Activated naive CD4-positive, alpha-beta T cell treated with anti-CD3 and anti-CD28 coated beads, Interleukin-2, amount 10 ng/mL, durations not matched to agents 7 days and 5 days (primary cell): ENCODE measurements at places on chromosomes 3 and 15.

DNA sequence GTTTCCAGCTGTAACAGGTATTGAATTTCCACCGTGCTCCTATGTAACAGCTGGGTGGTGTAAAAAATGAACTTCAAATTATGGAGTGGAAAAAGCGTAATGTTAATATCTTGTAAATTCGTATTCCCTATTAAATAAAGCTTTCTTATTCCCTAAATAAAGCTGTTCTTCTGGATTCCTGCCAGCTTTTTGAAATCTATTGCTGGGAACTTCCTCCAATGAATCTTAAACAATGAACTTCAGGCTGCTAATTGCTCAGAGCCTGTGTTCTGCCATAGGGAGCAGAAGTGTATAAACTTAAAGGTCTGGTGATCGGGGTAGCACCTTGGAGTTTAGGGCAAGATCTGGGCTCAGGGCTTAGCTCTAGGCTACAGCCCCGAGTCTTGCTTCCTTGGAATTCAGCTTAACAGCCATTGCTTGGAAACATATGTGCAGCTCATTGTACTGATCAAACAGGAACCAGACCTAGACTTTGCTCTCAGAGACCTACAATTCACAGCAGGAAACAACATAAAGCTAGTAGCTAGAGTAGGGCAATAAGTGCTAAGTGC is 1.4 kb downstream of the ARL14 start:
- no peak for DNase-seq

- no peak for DNase-seq
Measured at GRCh38 chr3:99645277-99646106, 7.1 kb downstream of the COL8A1 start.

- DNase-seq, result no peak
Measured at GRCh38 chr3:30085486-30085885, 520.9 kb upstream of the TGFBR2 start.

- no peak for DNase-seq
Measured at GRCh38 chr15:63243776-63244175, 33.6 kb upstream of the APH1B start.

GRCh38 chr15:98840053-98840452 is 167.5 kb downstream of the PGPEP1L start:
- DNase-seq, result no peak

DNA sequence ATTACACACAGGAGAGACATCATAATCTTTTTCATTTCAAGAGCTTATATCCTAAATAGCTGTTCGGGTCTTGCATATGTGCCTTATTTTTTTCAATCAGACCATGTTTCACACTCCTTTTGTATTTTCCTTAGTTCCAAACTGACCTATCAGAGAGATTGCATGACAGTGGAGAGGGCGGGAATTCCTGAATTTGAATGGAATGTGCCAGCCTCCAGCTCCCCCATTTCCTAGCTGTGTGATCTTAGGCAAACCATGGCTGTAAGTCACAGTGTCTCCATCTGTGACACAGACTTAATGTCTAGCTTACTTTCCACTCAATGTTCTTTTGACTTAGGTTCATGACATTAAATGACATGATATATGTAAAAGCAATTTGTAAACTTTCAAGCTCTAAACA is 62.0 kb upstream of the CSTA start:
- DNase-seq, result no peak

GRCh38 chr3:97699889-97700288 is 64.7 kb upstream of the ARL6 start:
- DNase-seq, result no peak

GRCh38 chr3:99651531-99651930 is 13.1 kb downstream of the COL8A1 start:
- DNase-seq, result no peak

DNA sequence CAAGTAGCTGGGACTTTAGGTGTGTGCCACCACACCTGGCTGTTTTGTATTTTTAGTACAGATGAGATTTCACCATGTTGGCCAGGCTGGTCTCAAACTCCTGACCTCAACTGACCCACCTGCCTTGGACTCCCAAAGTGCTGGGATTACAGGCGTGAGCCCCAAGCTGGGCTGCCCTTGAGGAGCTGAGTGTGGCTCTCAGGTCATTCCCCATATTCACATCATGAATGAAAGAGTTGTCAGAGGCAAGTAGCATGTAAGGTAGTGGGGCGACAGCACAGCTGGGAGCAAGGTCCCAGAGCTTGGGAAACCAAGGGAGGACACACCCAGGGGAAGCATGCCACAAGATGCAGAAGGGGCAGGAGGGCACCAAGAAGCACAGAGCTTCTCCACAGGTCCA is 4.9 kb downstream of the CCDC71 start:
- no peak for DNase-seq

DNA sequence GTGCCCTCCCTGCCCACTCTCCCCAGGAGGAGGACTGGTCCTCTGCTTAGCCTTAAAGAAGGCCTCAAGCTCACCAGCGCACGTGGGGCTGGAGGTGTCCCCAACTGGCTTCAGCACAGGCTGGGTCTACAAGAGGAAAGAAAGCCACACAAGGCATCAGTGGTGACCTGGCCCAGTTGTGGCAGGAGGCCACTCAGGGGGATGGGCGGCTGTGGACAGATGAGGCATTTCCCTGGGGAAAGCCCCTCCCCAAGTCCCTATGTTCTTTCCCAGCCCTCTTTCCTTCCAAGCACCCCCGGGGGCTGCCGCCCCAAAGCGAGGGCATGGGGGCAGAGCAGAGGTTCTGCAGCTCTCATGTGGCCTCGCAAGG is 155.2 kb upstream of the TLE3 start:
- DNase-seq, result no peak

DNA sequence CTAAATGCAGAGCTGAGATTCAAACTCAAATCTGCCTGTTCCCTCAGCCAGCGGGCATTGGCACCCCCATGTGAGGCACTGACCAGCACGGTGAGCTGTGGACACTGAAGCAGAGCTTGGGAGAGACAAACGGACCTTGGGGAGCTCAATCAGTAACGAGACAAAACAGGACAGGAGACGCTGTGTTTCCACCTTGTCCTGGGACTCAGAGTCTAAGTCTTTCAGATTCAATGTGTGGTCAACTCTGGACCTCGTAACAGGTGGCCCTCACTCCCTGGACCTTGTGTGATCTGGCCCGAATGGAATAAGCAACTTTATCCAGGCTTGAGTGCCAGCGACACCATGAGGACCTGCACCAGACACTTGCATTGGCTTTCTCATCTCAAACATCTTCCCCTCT is 232.5 kb downstream of the UACA start:
- no peak for DNase-seq

GRCh38 chr15:66938114-66938830 is 127.1 kb upstream of the SMAD3 start:
- DNase-seq, result no peak
